ENCODE measurements at places on chromosomes 16 and 17. TPM values are rescaled to one million over a fixed set of nuclear protein-coding genes. Genes with fewer than 3 reads are reported as not detected.

The TBC1D3B gene
- 3.6 TPM for total RNA-seq

The ATP2C2 gene
- total RNA-seq = not detected

The GFOD2 gene
- 11.7 TPM for total RNA-seq

The ADAD2 gene
- not detected for total RNA-seq

The WNK4 gene
- 0.31 TPM for total RNA-seq

The CES2 gene
- 33.1 TPM for total RNA-seq

The SLC5A11 gene
- 0.60 TPM for total RNA-seq

DNA sequence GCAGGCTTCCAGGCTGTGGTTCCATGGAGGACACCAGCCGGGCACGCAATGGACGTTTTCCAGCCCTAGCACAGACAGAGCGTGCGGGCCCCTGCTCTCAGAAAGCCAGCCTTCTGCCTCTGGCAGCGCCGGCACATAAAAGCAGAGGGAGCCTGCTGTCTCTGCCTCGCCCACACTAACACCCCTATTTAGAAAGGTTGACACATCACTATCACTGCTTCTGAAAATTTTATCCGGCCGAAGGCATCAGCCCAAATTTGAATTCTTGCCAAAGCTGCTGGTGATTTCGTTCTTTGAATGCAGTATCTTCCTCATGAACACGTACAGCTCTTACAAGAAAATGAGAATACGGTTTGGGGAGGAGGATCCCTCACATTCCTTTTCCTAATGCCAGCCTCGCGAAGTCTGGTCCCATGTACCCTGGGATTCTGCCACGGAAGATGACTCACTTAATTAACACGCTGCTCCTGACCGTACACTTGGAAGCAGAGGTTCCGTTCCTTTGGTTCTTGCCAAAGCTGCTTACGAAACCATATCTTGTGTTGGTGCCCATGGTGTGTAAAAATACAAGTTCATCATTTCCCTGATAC is 1.3 kb upstream of the RAB11FIP3 start:
- DNase-seq = no peak

- DNase-seq = no peak
Measured at GRCh38 chr17:6072611-6073010, 2.4 kb downstream of the WSCD1 start.

DNA sequence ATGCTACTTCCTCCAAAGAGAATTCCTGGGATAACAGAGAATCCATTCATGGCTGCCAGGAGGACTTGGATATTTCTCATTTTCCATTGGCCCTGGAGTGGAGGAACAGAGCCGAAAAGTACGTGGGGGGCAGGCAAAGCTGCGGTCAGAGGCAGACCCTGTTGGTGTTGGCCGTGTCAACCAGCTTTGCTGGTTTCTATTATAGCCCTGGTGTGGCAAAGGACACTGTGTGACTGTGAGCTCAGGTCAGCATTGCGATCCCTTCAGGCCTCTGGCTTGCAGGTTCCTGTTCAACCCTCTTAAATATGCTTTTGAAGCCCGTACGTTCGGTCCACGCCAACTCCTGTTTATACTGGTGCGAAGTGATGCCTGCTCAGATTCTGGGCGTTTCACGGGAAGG is 596.2 kb downstream of the MAF start:
- no peak for DNase-seq

- no peak for DNase-seq
Measured at GRCh38 chr17:57463103-57463885, 207.0 kb downstream of the MSI2 start.

DNA sequence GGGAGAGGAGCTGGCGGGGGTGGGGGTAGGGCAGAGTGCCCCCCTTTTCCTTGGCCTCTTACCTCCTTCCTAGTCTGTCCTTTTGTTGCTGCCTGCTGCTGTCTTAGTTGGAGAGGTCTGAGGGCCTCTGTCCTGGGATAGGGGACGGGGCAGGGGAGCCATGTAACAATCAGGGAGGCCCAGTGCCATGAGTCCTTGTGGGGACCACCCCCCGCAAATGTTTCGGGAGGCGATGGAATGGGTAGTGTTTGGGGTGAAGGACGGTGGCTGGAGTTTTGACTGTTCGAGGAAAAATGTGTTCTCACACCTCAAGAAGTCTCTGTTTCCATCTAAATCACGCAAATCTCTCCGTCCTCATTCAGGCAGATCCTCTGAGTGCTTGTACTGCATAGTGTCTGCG is 99.0 kb downstream of the OR1D5 start:
- no peak for DNase-seq

- no peak for DNase-seq
Measured at GRCh38 chr17:44585315-44585714, 28.0 kb downstream of the FZD2 start.

DNA sequence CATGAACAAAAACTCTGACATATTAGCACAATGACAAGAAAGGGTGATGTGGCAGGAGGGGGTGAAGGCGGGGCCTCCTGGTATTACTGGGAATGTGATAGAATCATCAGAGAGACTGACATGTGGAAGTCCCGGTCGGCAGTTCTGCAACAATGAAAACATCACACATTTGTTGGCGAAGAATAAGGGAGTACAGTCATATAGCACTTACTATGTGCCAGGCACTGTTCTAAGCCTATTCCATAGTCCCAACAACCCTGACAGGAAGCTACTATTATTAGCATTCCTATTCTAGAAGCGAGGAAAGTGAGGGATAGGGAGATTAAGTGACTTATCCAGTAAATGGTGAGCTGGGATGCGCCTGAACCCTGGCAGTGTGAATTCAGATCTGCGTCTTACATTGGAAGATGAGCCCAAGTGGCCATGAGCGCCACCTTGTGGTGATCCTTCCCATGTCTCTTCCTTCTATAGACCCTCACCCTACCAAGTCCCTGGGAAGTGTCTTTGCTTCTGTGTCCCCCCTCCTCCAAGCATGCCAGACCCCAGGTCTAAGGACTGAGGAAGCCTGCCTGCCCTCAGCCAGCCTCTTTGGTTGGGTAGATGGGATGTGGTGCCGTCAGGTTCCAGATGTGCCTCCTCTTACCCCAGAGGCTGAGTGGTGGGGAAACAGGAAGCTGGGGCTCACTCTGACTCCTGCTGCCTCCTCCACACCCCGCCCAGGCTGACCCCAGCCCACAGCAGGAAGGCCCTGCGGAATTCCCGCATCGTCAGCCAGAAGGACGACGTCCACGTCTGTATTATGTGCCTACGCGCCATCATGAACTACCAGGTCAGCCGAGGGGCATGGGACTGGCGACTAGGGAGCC is 14.0 kb downstream of the FMNL1 start:
- peak; percentile 64 for DNase-seq

- no peak for DNase-seq
Measured at GRCh38 chr17:31859487-31860008, 504 bp upstream of the COPRS start.

DNA sequence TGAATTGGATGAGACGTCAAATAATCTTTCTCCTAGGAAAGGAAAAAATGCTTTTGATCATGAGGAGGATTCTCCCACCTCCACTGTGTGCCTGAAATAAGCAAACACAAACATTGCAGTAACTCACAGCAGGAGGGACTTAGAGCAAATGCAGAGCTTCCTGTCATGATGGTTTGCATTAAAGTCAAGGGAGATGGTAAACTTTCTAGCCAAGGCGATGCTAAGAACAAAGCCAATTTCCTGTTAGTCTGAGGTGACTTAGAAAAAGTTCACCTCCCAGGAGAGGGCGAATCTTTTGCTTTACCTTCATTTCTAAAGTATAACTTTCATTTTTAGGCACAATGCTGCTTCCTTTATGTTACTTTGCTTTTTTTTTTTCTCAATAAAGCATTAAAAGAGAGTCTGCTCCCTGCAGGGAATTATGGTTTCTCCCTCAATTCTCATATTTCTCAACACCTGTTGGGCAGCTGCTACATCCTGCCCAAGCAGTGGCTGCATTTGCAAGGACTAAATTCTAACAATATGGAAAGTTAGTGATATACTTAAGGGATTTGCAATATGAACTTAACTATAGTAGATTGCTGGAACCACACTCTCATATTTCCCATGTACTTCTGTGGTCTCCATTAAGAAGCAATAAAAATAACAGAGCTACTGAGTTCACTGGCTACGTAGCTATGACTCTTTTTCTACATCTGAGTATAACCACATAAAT is 175.6 kb downstream of the PCTP start:
- no peak for DNase-seq

DNA sequence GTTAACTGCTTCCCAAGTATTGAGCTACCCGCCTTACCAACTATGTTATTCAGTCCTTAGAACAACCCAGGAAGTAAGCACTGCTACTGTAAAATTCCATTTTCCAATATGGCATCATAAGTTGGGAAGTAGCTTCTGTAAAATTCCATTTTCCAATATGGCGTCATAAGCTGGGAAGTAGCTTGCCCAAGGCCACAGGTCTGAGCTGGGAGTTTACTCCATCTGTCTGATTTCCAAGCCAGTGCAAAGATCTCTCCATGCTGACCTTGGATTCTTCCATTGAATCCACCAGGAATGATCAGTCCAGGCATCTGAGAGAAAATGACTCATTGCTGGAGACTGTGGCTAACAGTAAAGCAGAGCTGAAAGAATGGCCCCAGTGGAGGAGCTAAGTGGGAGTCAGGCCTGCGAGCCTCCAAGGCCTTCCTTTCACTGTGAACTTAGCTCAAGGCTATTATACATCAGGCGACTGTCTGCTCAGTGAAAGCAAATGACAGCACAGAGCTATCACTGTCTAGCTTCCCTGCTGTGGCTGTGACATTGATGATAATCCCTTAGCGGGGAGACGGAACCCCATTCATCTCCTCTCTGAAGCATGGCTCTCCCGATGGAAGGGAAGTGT is 430.4 kb downstream of the HAPSTR1 start:
- DNase-seq = no peak

DNA sequence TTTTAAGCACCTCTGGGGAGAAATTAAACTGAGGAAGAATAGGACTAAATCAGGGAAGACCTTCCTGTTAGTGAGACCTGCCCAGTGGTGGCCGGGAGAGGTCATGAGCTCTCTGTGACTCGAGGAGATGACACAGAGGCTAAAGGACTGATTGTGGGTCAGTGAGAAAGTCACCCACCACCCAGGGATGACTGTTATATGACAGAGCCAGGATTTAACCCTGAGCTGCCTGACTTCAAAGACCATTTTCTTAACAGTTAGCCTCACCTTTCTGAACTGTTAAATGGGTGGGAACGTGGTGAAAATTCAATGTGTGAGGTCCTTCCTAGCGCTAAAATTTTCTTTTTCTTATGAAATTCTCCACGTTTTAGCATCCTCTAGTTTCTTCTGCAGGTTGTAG is 72.5 kb downstream of the WSB1 start:
- DNase-seq = no peak

DNA sequence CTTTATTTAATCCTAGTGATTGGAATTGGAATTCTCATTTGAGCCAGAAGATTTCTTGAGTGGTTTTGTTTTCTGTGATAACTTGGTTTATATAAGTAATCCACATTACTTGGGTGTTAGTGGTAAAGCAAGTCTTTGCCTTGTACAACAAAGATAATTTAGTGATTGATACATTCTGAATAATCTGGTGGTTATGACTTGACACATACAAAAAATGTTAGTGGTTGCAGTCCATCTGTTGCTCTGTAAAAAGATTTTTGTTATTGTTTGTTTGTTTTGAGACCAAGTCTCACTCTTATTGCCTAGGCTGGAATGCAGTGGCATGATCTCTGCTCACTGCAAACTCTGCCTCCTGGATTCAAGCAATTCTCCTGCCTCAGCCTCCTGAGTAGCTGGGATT is 13.2 kb downstream of the OMG start:
- DNase-seq = no peak

GRCh38 chr16:83804366-83804765 is 3.4 kb upstream of the HSBP1 start:
- DNase-seq = no peak

DNA sequence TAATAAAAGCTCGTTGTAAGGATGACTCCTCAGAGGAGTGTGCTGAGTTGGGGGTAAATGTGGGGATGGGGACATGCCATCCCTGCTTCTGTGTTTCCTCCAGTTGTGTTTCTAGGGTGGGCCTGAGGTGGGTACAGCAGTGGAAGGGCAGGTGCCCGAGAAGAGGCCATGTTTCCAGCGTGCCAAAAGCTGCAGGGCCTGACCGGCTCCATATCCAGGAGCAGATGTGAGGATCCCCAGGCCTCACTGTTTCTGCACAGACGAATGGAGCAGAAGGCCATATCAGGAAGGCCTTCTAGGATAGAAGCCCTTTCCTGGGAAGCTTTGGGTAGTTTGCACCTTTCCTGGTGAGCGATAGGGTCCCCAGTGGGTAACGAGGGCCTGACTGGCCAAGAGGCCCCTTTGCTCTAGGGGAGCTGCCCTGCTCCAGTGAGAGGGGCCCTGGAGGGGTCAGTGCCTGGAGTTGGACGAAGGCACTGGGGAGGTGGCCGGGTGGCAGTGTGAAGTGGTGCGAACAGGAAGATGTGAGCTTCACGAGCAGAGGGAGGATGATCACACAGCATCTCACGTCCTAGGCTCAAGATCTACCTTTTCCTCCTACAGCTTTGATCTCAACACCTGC is 62.9 kb downstream of the SHISA6 start:
- no peak for DNase-seq

DNA sequence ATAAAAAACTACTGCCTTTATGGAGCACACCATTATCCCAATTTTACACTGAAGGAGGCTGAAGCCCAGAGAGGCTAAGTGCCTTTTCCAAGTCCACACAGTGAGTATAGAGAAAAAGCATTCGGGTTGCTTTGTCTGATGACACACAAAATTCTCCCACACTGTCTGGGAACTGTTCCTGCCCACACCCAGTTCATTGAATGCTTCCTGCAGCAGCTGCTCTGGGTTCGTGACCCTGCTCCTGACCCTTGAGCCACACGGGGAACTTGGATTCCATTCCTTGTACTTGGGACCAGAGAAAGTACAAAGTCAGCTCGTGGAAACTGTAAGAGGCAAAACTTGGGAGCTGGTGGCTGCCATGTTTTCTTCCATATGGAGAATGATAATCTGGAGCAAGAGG is 57.9 kb downstream of the AKAP1 start:
- no peak for DNase-seq

DNA sequence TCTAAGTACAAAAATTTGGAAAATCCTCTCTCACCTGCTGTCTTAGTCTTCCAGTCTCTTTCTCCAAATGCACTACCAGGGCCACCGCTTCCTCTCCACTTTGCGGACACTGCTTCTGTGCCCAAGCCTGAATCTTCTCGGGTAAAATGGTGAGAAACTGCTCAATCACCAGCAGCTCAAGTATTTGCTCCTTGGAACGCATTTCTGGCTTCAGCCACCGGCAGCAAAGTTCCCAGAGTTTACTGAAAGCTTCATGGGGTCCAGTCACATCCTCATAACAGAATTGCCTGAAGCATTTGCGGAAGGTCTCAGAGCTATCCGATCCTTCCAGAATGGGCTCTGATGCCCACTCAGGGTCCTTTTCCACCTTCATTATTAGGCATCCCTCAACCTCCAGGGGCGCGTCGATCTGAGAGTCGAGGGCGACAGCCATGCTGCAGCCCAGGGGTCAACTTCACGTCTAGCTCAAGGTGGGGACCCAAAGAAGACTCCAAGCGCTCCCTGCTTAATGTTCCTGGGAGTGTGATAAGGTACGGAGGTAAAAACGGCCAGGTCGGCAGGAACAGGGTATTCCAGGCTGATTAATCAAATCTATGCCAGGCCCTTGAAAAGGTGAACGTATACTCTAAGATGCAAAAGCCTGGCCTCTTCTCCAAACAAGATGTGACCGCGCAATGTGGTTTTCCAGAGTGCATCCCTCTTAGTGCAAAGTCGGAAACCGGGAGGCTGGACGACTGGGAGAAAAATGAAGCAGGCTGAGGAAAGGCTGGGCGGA is 763 bp downstream of the ZKSCAN2 start:
- no peak for DNase-seq

Data from T-helper 17 cell (primary cell).